Stimulated activated CD4-positive, alpha-beta T cell treated with anti-CD3 and anti-CD28 coated beads, TNF-alpha, amount 100 ng/mL, for 48 hours (primary cell): ENCODE measurements at places on chromosomes 1 and 21.

DNA sequence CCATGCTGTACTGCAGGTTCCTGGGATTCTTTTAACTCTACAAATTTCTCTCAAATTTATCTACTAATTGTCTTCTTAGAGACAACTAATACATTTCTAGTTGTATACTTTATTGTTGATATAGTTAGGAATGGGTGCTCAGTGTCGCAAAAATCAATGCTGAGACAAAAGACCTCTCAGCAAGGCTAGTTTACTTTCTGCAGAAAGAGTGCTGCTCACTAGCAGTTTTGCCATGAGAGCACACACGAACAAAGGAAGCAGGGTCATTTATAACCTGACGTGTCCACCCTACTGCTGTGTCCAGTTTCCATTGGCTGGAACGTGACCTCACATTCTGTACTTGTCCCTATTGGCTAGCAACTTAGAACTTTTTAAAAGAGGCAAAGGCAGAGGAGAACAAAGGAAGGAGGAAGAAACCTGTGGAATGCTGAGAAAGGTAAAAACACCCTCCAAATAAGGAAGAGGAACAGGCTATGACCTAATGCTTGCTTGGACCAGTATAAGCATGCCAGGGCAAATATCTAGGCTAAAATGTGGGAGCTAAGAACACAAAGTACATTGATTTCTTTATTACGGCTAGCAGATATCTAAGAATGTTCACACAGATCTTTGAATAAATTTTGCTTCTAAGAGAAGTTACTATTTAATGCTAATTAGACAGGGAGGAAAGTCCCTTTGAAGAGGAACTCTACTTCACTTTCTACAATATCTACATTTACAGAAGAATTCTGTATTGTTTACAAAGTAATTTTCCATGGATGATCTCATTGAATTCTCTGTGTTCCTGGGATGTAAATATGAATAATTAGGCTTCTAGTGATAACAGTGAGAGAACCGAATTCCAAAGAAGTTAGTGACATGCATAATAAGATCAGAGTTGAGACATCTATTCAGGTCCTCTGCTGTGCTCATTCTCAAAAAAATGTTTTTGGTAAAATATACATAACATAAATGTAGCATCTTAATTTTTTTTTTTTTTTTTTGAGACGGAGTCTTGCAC, 86.0 kb upstream of the MAP10 start:
- DNase-seq, result no peak

DNA sequence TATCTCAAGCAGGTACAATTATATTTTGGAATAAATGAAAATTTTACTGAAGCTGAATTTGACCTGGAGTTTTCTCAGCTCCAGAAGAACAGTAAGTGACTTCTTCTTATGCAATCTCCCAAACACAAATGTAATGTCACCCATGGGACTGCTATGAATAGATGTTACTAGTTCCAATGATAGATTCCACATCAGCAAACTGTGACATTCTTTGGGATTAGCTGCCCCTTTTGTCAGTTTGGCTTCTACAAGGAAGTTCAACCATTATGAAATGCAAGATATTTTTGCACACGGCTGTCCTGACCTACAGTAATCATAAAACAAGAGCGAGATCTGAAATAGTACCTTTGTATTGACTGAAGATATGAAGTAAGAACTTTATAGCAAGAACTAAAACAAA, 27.8 kb upstream of the TSNAX start:
- DNase-seq, result no peak

DNA sequence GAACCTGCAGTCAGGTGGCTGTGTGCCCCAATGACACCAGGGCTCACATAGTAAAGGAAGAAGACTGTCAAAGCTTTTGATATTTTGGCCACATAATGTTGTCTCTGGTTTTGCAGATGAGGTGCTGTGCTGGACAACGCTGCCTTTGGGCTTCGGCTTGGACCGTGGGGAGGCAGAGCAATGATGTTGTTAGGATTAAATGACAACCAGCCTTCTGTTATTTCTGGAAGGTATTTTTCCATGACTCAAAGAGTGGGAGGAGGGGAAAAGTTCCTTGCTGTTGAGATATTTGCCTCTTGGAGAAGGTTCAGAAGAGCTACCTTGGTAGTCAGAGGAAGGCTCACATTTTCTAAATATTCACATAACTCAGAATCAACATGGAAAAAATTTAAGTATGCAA, 187.3 kb upstream of the GALNT2 start:
- DNase-seq, result no peak

GRCh38 chr1:113784104-113784779, 25.0 kb upstream of the PHTF1 start:
- no peak for DNase-seq

DNA sequence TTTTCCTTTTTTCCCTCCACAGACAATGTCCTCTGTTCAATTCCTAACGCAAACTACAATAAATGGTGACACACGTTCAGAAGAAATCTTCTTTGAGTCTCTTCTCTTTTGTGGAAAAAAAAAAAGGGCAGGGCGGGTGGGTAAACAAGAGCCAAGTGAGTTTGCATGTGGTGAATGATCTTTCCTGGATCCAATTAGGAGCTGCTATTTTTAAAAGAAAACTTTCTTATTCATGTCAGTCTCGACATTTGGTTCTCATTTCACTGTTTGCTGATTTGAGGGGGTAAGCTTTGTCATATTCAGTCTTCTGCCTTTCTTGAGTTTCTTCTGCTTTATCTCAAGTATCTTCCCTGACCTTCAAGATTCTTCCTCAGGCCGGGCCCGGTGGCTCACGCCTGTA, 29.2 kb upstream of the KIF1B start:
- DNase-seq, result no peak

- DNase-seq, result no peak
Observed at GRCh38 chr1:71885171-71885570, 397.2 kb downstream of the NEGR1 start.

DNA sequence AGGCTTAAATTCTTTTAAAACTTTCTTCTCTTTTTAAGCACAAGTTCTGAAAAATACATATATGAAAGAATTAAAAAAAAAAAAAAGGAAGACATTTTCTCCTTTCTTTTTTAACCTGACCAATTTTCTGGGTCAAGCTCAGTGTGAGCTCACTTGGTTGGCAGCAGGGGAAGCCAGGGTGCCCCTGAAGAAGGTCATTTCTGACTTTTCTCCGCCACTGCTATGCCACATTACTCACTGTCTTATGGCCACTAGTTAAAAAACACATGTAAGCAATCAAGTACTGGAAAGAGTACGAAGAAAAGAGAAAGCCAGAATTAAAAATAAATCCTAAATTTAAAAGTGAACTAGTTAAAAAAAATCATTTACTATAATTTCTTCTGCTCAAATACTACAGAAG, 275.0 kb downstream of the NEGR1 start:
- DNase-seq, result no peak

- DNase-seq, result no peak
Observed at GRCh38 chr1:196078691-196079090, 529.5 kb downstream of the KCNT2 start.

DNA sequence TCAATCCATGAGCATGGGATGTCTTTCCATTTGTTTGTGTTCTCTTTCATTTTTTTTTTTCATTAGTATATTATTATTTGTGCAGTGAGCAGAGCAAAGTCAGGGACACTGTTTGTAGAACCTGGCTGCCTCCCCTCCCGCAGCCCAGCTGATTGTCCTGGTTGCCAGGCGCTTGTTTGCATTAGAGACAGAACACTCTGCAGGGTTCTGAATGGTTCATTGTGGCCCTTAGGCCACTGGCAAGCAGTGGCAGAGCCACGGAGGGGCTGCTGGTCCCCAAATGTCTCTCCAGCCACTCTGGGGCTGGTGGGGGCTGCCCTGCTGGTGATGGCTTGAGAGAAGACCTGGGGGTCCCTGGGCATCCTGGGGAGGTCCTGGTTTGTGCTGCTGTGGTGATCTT, 29.0 kb downstream of the ETS2 start:
- no peak for DNase-seq

DNA sequence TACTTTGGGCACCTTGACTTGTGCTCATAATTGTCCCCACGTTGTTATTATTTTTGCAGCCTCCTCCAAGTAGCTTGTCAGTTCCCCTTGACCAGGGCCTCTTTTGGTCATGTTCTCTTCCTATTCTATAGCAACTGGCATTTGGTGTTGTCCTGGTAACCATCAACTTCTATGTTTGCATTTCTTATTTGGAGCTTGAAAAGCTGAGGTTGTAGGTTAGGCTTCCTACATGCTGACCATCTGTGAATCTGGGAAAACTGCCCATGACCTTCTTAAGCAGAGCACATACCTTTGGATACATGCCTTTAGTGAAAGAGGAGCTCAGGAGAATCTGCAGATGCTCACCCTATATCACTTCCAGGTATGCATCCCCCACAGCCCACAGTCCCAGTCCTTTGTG, 160.8 kb downstream of the HHAT start:
- no peak for DNase-seq

- DNase-seq, result peak; percentile 34
Observed at GRCh38 chr1:24555591-24556413, at the start of gene NCMAP. TSS of gene NCMAP (plus strand) at chr1:24556087. CDS start at chr1:24595431, 39,344 bp downstream.

DNA sequence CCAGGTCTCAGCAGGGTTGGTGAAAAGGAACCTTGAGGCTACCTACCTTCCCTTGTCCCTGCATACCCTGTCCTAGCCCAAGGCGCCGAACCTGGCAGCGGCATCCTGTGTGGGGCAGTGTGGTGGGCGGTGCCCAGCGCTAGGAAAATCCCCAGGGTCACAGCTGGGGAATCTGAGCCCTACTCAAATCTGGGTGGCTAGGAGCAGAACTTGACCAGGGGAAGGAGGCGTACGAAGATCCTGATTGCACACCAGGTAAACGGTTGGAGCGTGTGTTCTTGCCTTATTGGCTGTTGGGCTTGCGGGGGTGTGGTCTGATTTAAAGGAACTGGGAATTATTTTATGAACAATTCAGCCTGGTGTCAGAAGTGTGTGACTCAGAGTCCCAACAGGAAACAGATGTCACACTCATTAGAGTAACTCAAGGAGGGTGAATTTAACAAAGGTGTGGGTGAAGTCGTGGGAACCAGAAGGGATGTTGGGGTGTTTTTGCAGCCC, 118.6 kb downstream of the LRIG2 start:
- DNase-seq, result no peak

DNA sequence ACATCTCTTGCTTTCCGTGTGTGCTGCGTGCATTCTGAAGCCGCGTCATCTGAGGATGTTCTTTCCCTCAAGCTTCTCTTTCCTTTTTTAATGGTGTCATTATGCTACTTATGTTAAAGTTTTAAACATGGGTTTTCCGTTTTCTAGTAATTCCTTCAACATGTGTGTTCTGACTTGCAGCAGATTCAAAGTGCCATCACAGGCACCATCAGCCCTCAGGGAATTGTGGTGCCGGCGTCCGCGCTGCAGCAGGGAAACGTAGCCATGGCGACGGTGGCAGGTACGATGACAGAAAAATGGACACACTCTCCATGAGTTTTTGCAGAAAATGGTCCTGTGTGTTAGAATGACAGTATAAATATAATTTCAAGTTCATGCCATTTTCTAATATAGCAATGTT, 42.4 kb downstream of the PKNOX1 start:
- no peak for DNase-seq

DNA sequence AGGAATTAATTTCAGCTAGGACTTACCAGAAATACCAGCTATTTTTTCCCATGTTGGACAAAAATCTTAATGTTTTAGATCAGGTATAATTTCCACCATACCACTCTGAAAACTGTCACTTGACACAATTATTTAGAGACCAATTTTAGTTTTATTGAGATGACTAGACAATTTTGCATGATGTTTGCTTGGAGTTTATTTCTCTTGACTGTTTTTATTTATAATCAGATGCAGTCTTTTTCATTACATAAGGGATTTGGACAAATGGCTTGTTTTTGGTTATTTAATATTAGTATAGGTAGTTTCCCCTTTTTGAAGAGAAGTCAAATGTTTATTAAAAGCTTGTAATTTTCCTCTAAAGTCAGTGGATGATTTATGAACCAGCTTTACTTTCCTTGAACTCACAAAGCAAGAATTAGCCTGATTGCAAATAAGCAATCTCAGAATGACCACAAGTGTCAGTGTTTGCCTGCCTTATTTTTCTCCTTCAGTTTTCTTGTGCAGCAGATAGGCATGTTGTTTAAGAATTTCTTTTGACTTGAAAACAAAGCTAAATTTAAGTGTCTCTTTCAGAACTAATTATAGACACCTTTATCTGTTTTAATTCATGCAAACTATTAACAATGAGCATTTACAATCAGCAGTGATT, 3.8 kb upstream of the B3GALT2 start:
- no peak for DNase-seq

DNA sequence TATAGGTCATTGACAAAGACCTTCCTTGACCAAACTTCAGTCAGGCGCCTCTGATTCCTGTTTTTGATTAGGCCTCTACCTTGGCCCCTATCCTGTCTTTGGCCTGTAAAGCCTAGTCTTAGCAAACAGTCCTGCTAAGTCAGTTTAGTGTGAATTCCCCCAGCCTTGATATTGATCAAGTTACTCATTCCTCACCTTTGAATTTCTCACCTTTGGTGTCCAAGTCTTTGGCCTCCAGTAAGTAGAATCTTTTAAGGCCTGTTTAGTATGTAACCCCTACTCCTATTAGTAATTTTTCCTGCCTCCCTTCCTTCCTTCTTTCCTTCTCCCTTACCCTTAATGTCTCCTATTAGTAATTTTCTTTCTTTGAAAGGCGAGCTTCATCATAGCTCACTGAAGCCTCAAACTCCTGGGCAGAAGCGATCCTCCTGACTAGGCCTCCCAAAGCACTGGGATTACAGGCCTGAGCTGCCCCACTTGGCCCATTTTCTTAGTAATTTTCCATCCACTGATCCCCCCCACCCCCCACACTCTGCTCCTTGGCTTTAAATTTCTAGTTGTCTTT, 13.0 kb upstream of the ZNF692 start:
- no peak for DNase-seq

DNA sequence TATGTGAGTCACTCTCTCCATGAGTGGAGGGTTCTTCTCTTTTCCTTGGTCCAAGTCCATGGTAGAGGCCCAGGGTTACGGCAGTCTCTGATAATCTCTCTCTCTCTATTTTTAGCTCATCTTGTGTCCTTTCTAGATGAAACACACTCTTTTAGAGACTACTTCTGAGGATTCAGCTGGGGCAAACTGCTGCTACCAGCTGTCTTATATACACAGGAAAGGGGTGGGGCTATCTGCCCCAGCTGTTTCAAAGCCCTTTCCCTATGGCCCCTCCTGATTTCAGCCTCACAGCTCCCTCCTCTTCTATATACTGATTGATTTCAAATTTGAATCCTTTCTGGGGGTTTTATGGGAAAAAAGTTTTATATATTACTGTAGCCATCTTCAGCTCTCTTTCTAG, 324.8 kb downstream of the RWDD3 start:
- DNase-seq, result no peak

DNA sequence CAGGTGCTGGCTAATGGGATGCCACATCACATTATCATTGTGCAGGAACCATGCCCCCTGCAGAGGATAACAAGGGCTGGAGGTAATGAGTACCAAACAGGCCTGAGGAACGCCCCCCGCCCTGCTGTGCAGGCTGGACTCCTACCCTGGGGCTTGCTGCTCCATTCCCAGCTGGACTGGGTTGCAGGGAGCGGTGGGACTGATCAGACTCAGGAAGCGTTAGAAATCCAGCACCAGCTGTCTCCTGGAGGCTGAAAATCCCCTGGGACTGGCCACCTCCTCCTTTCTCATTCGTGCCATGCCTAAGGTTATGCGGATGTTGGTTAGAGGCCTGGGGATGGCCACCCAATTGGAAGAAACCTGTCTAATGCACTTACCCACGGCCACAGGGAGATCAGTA, 36.9 kb upstream of the POU3F1 start:
- no peak for DNase-seq

GRCh38 chr1:84884671-84885389, 8.2 kb downstream of the LPAR3 start:
- no peak for DNase-seq
